ENCODE measurements at places on chromosomes 5 and 9. TPM values are rescaled to one million over a fixed set of nuclear protein-coding genes. Genes with fewer than 3 reads are reported as not detected.

- DNase-seq, result no peak
Observed at GRCh38 chr9:123418052-123418430, 62.0 kb downstream of the CRB2 start.

DNA sequence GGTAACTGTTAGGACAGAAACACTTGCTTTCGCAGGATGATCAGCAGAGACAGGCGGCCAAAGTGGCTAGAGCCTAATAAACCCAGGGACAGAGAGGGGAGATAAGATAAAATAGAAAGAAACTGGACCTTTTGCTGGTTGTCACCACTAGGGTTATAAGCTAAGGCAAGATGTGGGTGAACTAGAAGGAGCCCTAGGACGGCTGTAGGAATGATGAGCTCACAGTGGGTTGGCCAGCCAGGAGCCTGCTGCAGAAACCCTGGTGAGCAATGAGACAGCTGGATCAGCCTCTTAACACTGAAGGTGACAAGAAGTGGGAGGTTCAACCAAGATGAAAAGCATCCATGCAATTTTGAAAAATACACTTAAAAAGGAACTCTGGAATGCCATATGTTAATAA, 13.5 kb downstream of the CTNND2 start:
- DNase-seq, result peak; percentile 36

- peak; percentile 93 for DNase-seq
Observed at GRCh38 chr9:114155263-114155994, at the start of gene COL27A1. Gene COL27A1 (plus strand): TSS chr9:114155537. CDS start chr9:114155951, 414 bp downstream.

DNA sequence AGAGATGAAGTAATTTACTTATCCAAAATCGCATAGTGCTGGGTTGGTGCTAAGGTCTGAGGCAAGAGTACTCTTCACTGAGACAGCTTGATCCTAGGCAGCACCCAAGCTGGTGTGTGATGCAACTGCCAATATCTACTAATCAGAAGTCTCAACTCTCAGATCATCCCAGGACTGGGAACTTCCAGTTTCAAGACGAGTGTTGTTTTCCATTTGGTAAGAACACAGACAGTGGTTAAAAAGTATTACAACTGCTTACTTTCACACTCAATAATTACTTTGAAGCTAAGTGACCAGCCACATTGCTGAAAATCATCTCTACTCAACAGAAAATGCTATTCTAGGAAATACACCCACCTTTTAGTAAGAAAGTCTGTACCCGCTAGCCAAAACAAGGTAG, 45.3 kb downstream of the FBXW11 start:
- no peak for DNase-seq

- DNase-seq, result no peak
Observed at GRCh38 chr5:60248901-60249300, 355.4 kb upstream of the PDE4D start.

DNA sequence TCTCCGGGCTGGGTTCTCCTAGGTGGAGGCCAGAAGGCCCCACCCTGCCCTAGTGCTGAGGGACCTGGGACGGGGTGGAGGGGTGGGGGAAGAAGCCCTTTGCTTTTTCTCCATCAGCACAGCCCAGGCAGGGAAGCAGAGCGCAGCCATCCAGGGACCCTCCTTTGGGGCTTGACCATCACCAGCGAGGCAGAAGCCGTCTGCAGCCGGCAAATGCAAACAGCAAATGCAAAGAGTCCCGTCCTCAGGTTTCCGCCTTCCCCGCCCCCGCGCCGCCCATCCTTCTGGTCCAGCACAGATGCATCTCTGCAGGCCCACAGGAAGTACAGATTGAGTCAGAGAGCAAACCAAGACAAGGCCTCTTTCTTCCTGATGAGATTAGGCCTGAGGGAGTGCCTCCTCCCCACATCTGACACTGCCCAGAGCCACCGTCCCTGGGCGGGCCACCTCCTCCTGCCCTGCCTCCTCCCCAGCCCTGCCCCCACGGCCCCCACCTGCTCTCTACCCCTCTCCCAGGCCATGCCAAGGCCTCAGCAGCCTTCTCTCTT, 23.4 kb downstream of the CORO2A start:
- peak; percentile 79 for DNase-seq

DNA sequence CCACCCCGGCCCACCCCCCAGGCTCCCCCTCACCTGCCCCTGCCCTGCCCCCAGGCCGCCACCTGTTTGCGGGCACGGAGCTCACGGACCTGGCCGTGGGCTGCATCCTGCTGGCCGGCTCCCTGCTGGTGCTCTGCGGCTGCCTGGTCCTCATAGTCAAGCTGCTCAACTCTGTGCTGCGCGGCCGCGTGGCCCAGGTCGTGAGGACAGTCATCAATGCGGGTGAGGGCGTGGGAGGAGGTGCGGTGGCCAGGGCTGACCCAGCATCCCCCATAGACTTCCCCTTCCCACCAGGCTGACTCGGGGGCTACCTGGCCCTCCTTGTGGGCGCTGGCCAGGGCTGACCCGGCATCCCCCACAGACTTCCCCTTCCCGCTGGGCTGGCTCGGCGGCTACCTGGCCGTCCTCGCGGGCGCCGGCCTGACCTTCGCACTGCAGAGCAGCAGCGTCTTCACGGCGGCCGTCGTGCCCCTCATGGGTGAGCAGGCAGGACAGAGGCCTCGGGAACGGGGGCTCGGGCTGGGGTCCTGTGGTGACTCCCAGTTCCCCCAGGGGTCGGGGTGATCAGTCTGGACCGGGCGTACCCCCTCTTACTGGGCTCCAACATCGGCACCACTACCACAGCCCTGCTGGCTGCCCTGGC, 3.5 kb downstream of the SLC34A3 start:
- DNase-seq, result no peak

DNA sequence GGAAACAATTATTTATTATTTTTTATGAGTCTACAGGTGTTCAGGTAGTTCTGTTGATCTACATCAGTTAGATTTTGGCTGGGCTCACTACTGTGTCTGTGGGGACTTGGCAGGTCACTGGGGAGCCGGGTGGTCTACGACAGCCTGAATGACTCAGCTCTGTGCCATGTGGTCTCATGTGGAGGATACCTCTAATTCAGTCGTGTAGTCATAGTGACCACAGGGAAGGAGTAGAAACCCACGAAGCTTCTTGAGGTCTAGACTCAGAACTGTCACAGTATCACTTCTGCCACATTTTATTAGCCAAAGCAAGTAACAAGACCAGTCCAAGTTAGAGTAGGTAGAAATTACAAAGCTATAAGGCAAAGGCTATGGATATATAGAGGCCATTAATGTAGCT, 64.7 kb upstream of the GRAMD2B start:
- no peak for DNase-seq

DNA sequence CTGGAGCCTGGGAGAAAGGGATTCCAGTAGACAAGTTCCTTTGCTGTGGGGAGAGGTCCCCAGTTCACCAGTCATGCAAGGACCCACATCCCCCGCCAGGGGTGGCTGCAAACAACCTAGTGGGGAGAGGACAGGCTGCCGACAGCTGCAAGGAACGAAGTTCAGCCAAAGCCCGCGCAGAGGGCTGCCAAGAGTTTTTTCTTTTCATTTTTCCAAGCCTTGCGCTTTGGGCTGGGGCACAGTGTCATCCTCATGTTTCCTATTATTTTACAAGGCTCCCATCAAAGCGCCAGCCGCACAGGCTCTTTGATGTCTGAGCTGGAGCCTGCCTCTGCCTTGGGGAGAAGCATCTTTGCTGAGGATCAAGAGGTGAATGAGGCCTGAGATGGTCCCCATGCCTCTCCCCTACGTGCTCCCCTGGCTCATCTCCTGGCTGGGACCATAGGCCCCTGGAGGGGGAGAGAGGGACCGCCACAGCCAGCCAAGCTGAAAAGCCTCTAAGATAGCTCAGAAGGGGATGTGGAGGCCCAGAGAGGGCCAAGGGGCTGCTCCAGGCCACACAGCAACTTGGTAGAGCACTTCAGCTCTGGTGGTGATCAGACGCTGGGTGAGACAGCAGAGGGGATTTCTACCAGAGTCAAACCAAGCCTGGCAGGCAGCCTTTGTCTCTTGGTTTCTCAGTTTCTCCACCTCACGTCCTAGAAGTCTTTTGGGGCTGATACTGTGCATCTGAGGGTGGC, 50.4 kb upstream of the SYNPO start:
- DNase-seq, result peak; percentile 68

- no peak for DNase-seq
Observed at GRCh38 chr9:104923740-104924139, 4.2 kb downstream of the ABCA1 start.

DNA sequence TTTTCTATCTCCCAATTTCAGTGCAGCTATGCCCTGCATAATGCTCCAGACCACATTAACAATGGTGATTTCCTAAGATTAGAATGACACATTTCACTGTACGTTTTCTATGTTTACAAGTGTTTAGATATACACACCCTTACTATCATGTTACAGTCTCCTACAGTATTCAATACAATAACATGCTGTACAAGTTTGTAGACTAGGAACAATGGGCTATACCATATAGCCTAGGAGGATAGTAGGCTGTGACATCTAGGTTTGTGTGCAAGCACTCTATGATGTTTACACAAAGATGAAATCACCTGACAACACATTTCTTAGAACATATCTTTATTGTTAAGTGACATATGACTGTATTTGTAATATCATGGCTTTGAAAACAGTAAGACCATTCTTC, 1435.6 kb upstream of the NUDT12 start:
- no peak for DNase-seq

DNA sequence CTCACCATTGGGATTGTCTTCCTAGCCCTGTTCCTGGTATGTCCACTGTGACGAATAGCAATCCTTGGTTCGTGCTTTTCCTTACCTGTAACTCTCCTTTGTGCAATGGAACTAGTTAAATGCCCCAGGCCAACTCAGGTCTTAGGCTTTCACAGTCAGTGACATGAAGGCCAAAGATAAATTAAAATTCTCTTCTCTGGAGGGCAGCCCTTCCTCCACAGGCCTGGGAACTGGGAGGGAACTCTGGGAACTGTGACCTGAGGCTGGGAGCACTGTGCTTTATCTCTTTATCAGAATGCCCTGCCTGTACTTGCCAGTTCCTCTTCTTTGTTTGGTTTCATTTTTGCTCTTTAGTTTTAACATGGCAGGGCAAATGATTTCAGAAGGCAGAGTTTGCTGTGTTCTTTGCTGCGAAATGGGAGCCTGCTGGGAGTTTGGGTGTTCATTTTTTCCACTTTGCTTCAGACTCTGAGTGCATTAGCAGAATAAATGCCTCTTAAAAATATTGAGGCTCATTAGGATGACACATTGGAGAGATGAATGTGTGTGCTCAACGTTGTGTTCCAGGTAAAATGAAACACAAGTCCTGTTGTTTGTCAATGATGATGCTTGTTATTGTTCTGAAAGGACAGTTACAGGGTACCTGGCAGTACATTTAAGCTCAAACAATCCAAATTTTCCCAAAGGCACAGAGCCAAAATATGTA, 118.1 kb downstream of the NUDT12 start:
- DNase-seq, result no peak

GRCh38 chr9:126081746-126082145, 244.9 kb upstream of the MVB12B start:
- DNase-seq, result no peak

- peak; percentile 12 for DNase-seq
Observed at GRCh38 chr5:119951330-119951934, 322.1 kb downstream of the FAM170A start.

- peak; percentile 32 for DNase-seq
Observed at GRCh38 chr5:119808474-119808873, 179.1 kb downstream of the FAM170A start.

DNA sequence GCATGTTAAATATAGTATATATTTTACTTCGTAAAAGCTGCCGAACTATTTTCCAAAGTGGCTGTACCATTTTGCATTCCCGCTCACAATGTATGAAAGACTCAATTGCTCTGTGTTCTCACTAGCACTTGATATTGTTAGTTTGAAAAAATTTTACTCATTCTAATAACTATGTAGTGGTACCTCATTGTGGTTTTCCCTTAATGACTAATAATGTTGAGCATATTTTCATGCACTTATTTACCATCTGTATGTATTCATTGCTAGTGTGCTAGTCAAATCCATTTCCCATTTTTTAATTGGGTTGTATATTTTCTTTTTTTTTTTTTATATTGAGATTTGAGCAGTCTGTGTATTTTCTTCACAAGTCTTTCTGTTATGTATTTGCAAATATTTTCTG, 58.4 kb downstream of the RANBP17 start:
- DNase-seq, result no peak

DNA sequence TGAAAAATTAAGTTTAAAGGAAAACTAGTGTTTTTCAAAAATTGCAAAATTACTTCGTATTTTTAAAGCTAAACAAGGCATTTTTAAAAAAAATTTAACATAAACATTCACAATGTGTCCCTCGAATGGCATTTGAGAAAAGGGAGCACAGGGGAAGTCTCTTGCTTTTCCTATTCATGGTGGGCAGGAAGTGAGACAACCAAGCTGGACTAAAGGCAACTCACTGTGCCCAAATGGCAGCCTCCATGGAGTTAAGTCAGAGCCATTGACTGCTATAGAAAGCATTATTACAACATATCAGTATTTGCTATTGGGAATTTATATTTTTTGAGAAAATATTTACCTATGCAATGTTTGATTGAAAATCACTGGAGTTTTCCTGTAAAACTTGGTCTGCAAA, 8.3 kb downstream of the HNRNPH1 start:
- DNase-seq, result no peak

DNA sequence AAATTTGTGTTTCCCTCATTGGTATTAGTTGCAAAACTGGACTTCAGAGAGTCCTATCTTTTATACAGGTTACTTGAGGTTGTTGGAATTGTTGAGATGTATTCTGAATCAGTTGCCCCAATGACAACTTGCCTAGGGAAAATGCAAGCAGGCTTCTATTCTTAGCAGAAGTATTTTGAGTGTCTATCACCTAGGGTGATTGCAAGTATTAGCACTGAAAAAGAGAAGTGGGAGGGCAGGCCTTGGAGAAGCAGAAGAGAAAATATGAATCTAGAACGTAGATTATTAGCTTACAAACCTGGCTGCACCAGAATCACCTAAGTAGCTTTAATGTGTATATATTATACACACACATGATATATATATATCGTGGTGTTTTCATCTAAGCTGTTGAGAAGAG, 43.2 kb downstream of the ADAMTS12 start:
- DNase-seq, result no peak

CCDC180 gene
- 7.1 TPM for total RNA-seq

CDH12 gene
- total RNA-seq, result not detected

EPB41L4A gene
- 6.0 TPM for total RNA-seq

KIAA0825 gene
- 1.7 TPM for total RNA-seq

MRPS27 gene
- 128 TPM for total RNA-seq

FCN2 gene
- not detected for total RNA-seq

PCDHGC5 gene
- total RNA-seq, result 0.54 TPM

TERT gene
- total RNA-seq, result 36.2 TPM

NPR3 gene
- 0.07 TPM for total RNA-seq

All from GM23338 (cell line).